ENCODE measurements at places on chromosomes 7 and 10. TPM values are rescaled to one million over a fixed set of nuclear protein-coding genes. Genes with fewer than 3 reads are reported as not detected.

FFAR4 gene
- 0.07 TPM for total RNA-seq

DNA sequence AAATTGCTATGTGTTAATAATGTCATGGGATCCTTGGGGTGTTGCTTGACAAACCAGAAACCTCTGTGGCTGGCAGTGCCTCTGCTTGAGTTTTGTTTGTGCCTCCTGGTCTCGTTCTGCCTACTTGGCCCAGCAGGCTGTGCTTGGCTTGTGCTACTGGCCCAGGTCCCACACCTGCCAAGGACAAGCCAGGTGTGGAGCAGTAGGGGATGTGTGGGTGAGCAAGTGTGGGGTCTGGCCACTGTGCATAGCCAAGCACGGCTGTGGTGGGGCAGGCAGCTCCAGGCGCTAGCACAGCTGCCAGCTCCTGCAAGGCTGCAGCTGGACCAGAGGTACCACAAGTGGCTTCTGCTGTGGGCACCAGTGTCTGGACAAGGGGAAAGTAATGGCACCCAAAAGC lies 149.6 kb upstream of the HGF start:
- H3K27me3 ChIP-seq = no peaks in the 10 kb centered on the region
- H3K27ac ChIP-seq = no peak overlapping the region
- H3K36me3 ChIP-seq = no peaks in the 10 kb centered on the region
- no peak for DNase-seq
- peaks cover 9% of the 10 kb centered on the region for H3K4me1 ChIP-seq

DNA sequence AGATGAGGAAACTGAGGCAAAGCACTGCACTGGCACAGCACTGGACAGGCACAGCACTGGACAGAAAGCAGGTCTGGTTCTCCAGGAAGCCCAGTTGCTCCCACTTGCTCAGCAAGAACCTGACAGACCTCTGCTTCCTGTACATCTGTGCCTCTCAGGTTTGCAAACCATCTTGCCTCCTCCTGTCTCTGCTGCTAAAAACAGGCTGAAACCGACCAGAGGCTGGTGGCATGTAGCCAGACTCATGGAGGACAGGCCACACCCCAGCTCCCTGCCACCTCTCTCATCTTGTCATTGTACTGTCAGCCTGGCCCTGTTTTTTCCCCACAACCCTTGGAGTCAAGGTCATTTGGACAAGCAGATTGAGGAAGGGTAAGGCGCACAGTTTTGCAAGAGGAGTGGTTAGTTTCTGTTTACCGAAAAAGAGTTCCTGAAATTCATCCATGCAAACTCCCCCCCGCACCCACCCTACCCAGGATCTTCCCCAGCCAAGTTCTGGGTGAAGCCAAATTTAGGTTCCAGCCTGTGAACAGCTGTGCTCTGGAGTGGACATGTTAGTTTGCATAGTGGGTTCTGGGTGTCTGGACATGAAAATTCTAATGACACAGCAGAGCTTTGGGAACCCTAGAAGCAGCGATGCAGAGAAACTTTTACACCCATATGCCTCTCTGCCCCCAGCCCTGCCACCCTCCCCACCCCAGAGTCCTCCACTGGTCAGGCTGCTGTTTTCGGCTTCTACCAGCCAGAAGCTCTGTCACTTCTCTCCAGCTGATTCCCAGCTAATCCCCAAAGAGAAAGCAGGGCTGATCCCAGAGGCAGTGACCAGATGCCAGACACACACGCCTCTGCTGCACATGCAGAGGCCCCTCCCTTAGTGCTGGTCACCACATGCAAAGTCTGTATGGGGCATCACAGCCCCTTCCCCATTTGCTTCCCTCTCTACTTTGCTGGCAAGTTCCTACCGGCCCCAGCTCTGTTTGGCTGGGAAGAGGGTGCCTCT lies 8.5 kb upstream of the C10orf105 start:
- H3K27ac ChIP-seq = no peak overlapping the region
- no peak overlapping the region for H3K4me3 ChIP-seq
- no peak for DNase-seq
- no peaks in the 10 kb centered on the region for H3K36me3 ChIP-seq

DNA sequence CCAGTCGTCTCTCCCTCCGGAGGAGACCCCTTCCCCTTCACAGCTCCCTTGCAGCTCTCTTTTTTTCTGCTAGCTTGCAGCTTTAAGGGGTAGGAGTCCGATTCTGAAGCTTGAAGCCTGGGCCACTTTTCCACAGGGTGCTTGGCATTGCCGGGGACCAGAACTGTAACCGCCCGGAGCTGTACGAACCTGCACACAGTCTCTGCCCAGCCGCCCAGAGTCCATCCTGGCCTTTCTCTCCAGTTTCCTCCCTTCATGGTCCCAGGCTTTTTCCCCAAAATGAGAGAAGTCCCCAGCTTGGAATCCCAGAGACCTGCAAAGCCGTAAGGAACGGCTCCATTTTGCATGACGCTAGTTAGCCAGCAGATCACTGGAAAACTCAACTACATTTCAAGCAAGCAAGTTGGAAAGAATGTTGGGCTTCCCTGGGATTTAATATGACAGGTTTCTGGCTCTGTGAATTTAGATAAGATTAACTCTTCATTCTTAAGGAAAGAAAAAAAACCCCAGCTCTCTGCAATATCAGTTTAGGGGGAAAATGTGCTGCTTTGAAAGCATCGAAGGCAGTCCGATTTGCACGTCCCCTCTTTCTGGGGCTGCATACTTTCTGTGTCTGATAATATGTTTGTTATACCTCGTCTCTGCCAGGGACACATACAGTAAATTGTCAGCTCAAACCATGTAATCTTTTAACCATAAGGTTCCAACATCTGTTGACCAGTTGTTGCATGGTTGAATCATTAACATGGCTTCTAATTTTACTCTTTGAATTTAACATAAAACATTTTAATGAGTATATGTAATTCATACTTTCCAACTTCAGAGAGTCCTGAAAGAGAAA lies 190.0 kb upstream of the LYZL2 start:
- no peaks in the 10 kb centered on the region for H3K36me3 ChIP-seq
- peaks cover 25% of the 10 kb centered on the region for H3K27me3 ChIP-seq
- no peak overlapping the region for H3K27ac ChIP-seq
- H3K4me1 ChIP-seq = peaks cover 20% of the 10 kb centered on the region
- no peak overlapping the region for H3K4me3 ChIP-seq

DNA sequence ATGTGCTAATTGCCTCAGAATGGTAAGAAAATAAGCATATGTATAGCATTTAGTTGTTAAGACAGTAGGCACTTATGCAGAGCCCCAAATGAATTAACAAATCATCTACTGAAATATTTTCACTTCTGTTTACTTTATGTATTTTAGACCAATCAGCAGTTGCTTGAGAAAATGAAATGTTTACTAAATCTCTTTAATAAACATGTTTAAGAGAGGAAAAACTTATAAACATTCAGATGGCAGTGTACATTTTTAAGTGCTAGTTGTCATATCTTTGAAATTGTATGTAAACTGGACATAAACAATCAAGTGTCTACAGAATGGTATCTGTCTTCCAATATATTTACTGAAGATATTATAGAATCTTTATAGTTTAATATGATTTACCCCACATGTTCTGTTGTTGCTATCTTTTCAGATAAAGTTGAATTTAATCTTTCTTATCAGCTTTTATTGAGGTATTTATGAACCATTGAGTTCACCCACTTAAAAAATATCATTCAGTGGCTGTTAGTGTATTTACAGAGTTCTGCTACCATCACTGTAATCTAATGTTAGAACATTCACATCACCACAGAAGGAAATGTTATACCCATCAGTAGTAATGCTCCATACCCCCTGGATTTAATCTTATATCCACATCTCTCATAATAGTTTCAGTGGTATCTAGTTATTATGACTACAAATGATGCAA lies 264.3 kb downstream of the ADK start:
- H3K4me1 ChIP-seq = peaks cover 42% of the 10 kb centered on the region
- H3K27me3 ChIP-seq = no peaks in the 10 kb centered on the region
- peaks cover 24% of the 10 kb centered on the region for H3K36me3 ChIP-seq
- no peak for DNase-seq

GRCh38 chr7:129830949-129831348 lies 121.8 kb downstream of the UBE2H start:
- no peak for DNase-seq
- H3K4me3 ChIP-seq = no peak overlapping the region
- peaks cover 70% of the 10 kb centered on the region for H3K4me1 ChIP-seq
- no peak overlapping the region for H3K27ac ChIP-seq
- peaks cover 13% of the 10 kb centered on the region for H3K36me3 ChIP-seq

DNA sequence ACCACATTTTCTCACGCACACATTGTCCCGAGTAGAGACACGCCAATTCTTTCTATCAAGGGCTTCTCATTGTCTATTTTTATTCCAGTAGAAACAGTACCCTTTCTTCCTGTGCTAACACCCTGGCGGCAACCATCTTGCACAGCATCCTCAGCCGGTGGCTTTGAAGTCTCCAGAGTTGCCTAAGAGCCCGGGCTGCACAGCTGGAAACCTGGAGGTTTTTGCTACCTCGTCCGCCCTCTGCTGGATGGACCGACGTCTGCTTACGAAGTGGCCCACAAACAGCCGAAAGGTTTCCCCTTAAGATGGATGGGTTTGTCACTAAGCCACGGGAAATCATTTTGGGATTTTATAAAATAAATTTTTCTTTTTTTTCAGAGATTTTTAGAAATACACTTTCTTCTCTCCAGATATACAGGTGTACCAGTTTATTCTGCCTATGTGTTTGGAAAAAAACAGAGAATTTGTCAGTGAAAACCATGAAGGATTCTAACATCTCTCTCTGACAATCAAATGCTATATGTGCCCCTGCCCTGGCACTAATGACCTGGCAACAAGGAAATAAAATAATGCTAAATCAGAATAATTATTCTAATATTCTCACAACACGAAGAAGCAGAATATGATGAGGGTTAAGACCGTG lies 81.8 kb upstream of the FAM204A start:
- no peaks in the 10 kb centered on the region for H3K4me1 ChIP-seq
- peaks cover 4% of the 10 kb centered on the region for H3K27me3 ChIP-seq
- peak; percentile 94 for DNase-seq
- no peak overlapping the region for H3K4me3 ChIP-seq
- no peaks in the 10 kb centered on the region for H3K36me3 ChIP-seq
- H3K27ac ChIP-seq = no peak overlapping the region

EVX1 gene
- not detected for total RNA-seq

DNA sequence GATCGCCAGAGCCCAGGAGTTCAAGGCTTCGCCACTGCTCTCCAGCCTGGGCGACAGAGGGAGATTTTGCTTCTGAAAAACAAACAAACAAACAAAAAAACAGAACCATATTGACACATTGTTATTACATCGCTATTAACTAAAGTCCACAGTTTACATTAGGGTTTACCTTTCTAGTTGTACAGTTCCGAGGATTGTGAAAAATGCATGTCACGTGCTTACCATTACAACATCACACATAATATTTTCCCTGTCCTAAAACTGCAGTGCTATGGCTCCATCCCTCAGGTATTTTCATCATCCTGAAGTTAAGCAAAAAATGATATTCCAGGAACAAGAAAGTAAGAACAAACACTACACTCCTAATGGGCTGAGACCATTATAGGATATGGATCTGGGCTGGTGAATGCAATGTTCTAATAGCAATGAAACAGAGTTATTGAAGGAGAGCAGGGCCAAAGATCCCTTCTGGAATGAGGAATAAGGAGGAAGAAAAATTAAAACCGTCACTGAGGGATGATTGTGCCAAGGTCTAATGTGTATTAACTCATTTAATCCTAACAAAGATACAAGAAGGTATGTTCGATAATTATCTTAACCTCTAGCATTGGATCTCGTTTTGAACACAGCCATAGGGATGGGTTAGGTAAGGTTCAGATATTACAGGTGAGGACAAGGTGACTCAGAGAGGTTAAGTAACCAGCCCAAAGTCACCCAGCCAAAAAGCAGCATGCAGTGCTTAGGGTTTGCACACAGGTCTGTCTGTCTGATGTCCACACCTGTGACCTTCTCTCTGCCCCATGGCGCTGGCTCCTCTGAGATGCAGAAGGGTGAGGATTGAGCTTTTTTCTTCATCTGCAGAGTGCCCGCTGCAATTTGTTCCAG lies 14.0 kb upstream of the CUX1 start:
- peaks cover 23% of the 10 kb centered on the region for H3K4me1 ChIP-seq
- DNase-seq = no peak
- peaks cover 17% of the 10 kb centered on the region for H3K27me3 ChIP-seq
- H3K27ac ChIP-seq = 0 out of 2 replicates have a peak overlapping the region, but pooled peaks have one; percentile 10

- DNase-seq = no peak
- H3K4me3 ChIP-seq = no peak overlapping the region
- H3K36me3 ChIP-seq = no peaks in the 10 kb centered on the region
- H3K4me1 ChIP-seq = peaks cover 42% of the 10 kb centered on the region
These were observed 163.2 kb downstream of the TCF7L2 start for GRCh38 chr10:113113241-113113640.

GRCh38 chr10:86337121-86337601 lies 29.4 kb downstream of the GRID1 start:
- H3K27me3 ChIP-seq = no peaks in the 10 kb centered on the region
- no peak overlapping the region for H3K4me3 ChIP-seq
- DNase-seq = no peak
- H3K27ac ChIP-seq = no peak overlapping the region
- no peaks in the 10 kb centered on the region for H3K36me3 ChIP-seq
- H3K4me1 ChIP-seq = peaks cover 24% of the 10 kb centered on the region

HTR5A gene
- total RNA-seq = not detected

DNA sequence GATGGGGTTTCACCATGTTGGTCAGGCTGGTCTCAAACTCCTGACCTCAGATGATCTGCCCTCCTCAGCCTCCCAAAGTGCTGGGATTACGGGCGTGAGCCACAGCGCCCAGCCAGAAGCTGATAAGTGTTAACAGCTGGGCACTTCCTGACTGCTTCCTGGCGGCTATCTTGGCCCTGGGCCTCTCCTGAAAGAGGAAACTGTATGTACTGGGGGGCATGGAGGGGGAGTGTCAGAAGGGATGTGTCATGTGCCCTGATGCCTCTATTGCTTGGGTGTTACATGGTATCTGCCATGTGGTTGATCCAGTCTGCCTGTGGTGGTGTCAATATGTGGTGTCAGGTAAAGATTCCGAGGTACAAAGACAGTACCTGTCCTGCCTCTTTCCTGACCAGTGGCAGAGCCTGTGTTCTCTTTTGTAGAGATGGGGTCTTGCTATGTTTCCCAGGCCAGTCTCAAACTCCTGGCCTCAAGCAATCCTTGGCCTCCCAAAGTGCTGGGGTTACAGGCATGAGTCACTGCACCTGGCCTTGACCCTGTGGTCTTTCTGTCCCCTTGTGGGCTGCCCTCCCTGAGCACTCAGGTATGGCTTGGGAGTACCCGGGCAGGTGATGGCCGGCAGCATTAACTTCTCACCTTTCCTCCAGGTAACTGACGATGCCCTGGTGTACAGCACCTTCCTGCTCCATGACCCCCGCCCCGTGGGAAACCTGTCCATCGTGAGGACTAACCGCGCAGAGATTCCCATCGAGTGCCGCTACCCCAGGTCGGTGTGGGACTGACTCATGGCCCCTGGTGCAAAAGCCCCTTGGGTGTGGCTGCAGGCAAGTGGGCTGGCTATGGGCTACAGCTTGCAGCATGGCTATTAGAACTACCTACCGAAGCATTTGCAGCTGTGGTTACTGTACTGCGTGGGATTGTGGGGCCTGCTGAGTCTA lies 4.4 kb downstream of the ZP3 start:
- DNase-seq = no peak
- H3K27me3 ChIP-seq = no peaks in the 10 kb centered on the region
- peaks cover 17% of the 10 kb centered on the region for H3K4me1 ChIP-seq
- H3K27ac ChIP-seq = no peak overlapping the region

CLDN4 gene
- 32.0 TPM for total RNA-seq

GRCh38 chr10:109430043-109430760 lies 493.1 kb downstream of the XPNPEP1 start:
- DNase-seq = no peak
- no peaks in the 10 kb centered on the region for H3K27me3 ChIP-seq
- no peaks in the 10 kb centered on the region for H3K36me3 ChIP-seq
- peaks cover 10% of the 10 kb centered on the region for H3K4me1 ChIP-seq

Measured in WTC11 (cell line).